Fibroblast of lung (primary cell): ENCODE measurements at places on chromosomes 12 and 14. TPM values are rescaled to one million over a fixed set of nuclear protein-coding genes. Genes with fewer than 3 reads are reported as not detected.

DNA sequence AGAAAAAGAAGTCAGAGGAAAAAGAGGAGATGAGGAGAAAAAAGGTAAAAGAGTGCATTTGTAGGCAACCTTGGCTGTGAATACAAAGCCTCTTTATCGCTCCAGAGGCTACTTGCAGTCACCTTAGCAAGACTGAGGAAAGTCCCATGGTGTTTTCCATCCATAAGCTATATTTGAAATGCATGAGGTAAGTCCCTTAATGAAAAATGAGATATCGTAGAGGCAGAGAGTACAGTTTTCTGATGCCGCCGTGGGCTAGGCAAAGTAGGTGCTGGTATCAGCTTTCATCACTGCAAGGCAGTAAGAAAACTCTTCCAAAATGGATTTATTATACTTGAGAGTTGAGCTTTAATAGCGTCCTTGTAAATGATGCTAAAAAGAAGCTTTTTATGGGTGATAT lies 186.8 kb downstream of the ASCL1 start:
- no peak overlapping the region for H3K4me3 ChIP-seq
- H3K27ac ChIP-seq: no peak overlapping the region
- no peaks in the 10 kb centered on the region for H3K36me3 ChIP-seq
- no peaks in the 10 kb centered on the region for H3K4me1 ChIP-seq
- H3K27me3 ChIP-seq: no peaks in the 10 kb centered on the region

Gene REP15
- polyA plus RNA-seq: 0.78 and 0.95 TPM in 2 replicates

- no peak for DNase-seq
- H3K27me3 ChIP-seq: peaks cover 6% of the 10 kb centered on the region
- H3K4me1 ChIP-seq: no peaks in the 10 kb centered on the region
- no peak overlapping the region for H3K4me3 ChIP-seq
Observed at GRCh38 chr14:92923744-92924103, 774 bp downstream of the CHGA start.

DNA sequence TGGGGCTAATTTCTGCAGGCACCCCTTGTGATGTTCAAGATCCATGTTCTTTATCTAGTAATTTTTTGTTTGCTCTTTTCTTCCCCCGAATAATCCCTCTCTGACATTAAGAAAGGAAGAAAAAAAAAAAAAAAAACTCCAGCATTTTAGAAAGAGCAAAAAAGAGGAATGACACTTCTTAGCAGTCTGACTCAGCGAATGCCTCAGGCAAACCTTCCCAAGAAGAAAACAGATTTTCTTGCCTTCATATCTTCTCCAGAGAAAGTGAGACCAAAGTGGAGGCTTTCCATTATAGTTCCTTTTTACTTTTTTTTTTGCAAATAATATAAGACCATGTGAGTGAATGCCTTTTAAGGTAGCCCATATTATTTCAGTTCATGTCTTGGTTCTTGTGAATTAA lies 479.0 kb upstream of the SYT1 start:
- no peaks in the 10 kb centered on the region for H3K36me3 ChIP-seq
- H3K27ac ChIP-seq: no peak overlapping the region
- no peak for DNase-seq
- no peak overlapping the region for H3K4me3 ChIP-seq

DNA sequence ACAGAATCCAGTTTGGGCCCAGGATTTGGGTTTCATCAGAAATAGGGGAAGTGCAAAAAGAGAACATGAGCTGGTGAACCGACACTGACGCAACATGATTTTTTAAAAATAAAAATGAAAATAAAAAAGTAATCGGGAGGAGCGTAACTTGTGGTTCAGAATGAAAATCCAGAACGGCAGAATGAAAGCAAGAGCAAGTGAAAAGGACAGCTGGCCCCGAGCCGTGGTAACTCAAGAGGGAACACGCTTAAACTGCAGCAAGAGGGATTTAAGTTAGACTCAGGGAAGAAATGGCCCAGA lies 1.6 kb downstream of the SLC6A12 start:
- H3K27ac ChIP-seq: no peak overlapping the region
- DNase-seq: no peak
- no peak overlapping the region for H3K4me3 ChIP-seq
- no peaks in the 10 kb centered on the region for H3K36me3 ChIP-seq
- no peaks in the 10 kb centered on the region for H3K4me1 ChIP-seq

Gene CBLN3
- 2.6 and 2.7 TPM in 2 replicates for polyA plus RNA-seq

DNA sequence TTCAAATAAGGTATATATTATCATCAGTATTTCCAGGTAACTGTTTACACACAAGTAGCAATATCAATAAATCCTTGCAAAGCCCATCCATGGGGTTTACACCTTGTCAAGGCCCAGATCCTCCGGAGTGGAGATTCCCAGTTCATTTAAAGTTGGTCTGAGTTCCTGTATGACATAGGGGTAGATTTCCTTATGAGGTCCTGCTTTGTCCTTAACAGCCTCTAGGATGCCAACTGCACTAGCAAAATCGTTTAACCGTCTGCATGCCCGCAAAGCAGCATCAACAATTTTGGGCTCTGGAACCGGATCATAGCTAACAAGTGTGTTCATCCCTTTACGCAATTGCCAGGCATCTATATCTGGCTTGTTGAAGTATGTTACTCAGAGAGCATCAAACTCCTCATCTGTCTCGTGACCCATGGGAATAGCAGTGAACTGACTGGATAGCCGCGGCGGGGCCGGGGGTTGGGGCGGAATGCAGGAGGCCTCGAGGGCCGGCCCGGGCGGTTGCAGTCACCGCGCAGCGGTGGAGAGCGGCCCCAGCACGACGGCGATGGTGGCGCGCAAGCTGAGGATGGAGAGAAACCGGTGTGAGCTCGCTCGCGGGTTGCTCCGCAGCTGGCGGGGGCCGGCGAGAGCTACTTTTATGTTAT lies 30.6 kb upstream of the FBXO34 start:
- no peaks in the 10 kb centered on the region for H3K36me3 ChIP-seq
- no peak overlapping the region for H3K27ac ChIP-seq
- peak; percentile 75 for DNase-seq
- no peaks in the 10 kb centered on the region for H3K4me1 ChIP-seq
- H3K27me3 ChIP-seq: no peaks in the 10 kb centered on the region
- no peak overlapping the region for H3K4me3 ChIP-seq

- H3K4me1 ChIP-seq: no peaks in the 10 kb centered on the region
- H3K27ac ChIP-seq: no peak overlapping the region
- H3K27me3 ChIP-seq: no peaks in the 10 kb centered on the region
- no peak for DNase-seq
- no peak overlapping the region for H3K4me3 ChIP-seq
Observed at GRCh38 chr14:56860441-56860840, 50.2 kb upstream of the OTX2 start.

- no peaks in the 10 kb centered on the region for H3K27me3 ChIP-seq
- no peak overlapping the region for H3K27ac ChIP-seq
- H3K4me1 ChIP-seq: no peaks in the 10 kb centered on the region
- no peak overlapping the region for H3K4me3 ChIP-seq
Observed at GRCh38 chr14:95303552-95303951, 16.2 kb downstream of the CLMN start.

GRCh38 chr12:114936148-114937079 lies 252.4 kb upstream of the TBX3 start:
- no peak overlapping the region for H3K4me3 ChIP-seq
- H3K4me1 ChIP-seq: peaks cover 11% of the 10 kb centered on the region
- DNase-seq: peak; percentile 83
- no peak overlapping the region for H3K27ac ChIP-seq
- H3K27me3 ChIP-seq: no peaks in the 10 kb centered on the region
- no peaks in the 10 kb centered on the region for H3K36me3 ChIP-seq

Gene VCPKMT
- 5.2 and 5.3 TPM in 2 replicates for polyA plus RNA-seq

DNA sequence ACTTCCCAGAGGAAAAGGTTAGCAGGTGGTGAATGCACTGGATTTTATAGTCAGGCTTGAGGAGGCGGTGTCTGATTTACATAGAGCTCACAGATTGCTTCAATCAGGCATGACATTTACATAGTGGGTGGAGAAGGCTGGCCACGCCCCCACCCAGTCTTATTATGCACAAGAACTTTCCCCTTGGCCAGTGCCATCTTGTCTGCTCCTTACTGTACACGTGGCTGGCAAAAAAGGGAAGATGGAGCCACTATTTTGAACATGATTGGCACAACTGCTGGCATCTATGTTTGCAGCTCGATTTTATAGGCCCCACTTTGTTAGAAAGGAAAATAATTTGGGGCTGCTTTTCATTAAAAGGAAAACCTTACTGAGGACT lies 10.9 kb upstream of the LGMN start:
- no peak for DNase-seq
- H3K4me3 ChIP-seq: no peak overlapping the region
- no peaks in the 10 kb centered on the region for H3K36me3 ChIP-seq
- peaks cover 5% of the 10 kb centered on the region for H3K27me3 ChIP-seq
- no peaks in the 10 kb centered on the region for H3K4me1 ChIP-seq

Gene KLRD1
- under 0.01 and 0.06 TPM in 2 replicates for polyA plus RNA-seq

GRCh38 chr12:132397152-132397933 lies 68.0 kb upstream of the GALNT9 start:
- H3K4me1 ChIP-seq: no peaks in the 10 kb centered on the region
- H3K36me3 ChIP-seq: no peaks in the 10 kb centered on the region
- H3K27me3 ChIP-seq: no peaks in the 10 kb centered on the region
- H3K27ac ChIP-seq: no peak overlapping the region
- DNase-seq: no peak

DNA sequence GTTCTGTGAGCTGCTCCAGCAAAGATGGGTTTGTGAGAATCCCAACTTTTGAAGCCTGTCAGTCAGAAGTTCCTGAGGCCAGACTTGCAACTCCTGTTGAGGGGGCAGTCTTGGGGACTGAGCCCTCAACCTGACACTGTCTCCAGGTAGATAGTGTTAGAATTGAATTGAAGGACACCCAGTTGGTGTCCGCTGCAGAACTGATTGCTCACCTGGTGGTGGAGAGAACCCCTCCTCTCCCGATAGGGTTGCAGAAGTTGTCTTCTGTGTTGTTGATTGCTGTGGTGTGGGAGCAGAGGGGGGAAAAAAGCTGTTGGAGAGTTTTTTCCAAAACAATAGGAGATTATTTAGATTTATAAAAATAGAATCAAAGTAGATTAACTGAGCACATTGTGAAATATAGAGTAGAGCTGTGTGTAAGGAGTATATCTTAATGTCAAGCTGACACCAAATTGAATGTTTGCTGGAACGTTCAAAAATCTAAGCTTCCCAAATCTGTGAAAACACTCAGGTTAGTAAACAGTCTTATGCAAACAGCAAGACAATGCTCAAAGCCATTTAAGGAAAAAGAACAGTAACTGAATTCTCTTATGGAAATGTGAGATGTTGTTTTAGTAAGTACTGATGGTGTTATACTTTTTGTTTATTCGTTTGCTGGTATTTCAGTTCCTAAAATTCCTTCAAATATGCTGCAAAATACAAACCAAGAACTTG lies 18.6 kb downstream of the HIF1A start:
- H3K4me3 ChIP-seq: no peak overlapping the region
- no peak for DNase-seq
- peaks cover 2% of the 10 kb centered on the region for H3K4me1 ChIP-seq
- H3K27me3 ChIP-seq: no peaks in the 10 kb centered on the region
- H3K36me3 ChIP-seq: no peaks in the 10 kb centered on the region
- H3K27ac ChIP-seq: no peak overlapping the region

Gene CMTM5
- polyA plus RNA-seq: 0.08 TPM in 1 of 2 replicates, not detected in the other

Gene SLC7A8
- polyA plus RNA-seq: 1.4 and 12.6 TPM in 2 replicates

DNA sequence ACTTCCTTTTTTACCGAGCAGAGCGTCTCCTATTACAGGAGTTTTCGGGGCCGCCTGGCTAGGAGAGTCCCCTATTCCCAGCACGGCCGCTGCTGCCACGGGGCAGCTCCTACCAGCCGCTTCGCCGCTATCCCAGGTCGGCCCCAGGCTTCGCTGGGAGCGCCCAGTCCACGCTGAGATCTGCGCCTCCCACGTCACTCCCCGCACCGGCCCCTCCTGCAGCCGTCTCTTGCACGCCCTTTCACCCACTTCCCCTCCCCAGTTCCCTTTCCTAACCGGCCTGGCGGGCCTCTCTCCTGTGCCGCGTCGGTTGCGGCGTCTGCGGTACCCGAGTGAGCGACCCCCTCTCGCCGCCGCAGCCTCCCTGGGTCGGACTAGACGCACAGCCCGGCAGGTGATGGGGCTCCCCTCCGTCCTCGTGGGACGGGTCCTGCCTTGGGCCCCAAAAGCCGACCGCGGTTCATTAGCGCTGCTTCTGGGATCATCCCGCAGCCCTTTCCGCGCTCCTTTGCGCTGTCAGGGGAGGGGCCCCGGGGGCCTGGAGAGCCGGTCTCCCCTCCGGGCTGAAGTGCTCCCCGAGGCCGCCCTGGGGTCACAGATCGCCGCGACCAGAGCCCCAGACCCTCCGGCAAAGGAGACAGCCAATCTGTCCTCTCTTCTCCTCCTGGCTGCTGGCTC lies 1318.4 kb downstream of the TMEM121 start:
- no peak overlapping the region for H3K27ac ChIP-seq
- H3K4me3 ChIP-seq: no peak overlapping the region
- no peaks in the 10 kb centered on the region for H3K4me1 ChIP-seq
- H3K27me3 ChIP-seq: no peaks in the 10 kb centered on the region
- no peaks in the 10 kb centered on the region for H3K36me3 ChIP-seq

DNA sequence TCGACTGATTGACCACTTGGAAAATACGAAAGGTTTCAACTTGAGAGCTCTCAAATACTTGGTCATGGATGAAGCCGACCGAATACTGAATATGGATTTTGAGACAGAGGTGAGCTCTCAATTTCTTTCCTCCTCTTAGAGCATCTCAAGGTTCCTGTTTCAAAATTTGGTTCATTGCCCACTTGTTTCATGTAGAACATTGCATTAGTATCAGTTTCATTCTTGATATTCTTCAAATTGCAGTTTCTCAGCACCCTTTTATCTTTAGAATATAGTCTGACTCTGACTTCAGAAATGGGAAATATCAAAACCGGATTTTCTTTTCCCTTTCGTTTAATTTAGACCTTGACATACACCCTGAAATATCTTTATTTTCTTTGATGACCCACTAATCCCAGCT lies 8.8 kb downstream of the DDX47 start:
- DNase-seq: no peak
- no peaks in the 10 kb centered on the region for H3K27me3 ChIP-seq

- no peak for DNase-seq
- H3K36me3 ChIP-seq: peaks cover 4% of the 10 kb centered on the region
- no peak overlapping the region for H3K27ac ChIP-seq
- H3K27me3 ChIP-seq: no peaks in the 10 kb centered on the region
- H3K4me1 ChIP-seq: peaks cover 10% of the 10 kb centered on the region
- no peak overlapping the region for H3K4me3 ChIP-seq
Observed at GRCh38 chr12:27535318-27535717, 11.3 kb downstream of the PPFIBP1 start.

- H3K27me3 ChIP-seq: no peaks in the 10 kb centered on the region
- H3K4me1 ChIP-seq: no peaks in the 10 kb centered on the region
- no peak overlapping the region for H3K4me3 ChIP-seq
- DNase-seq: no peak
Observed at GRCh38 chr12:113846883-113847755, 119.0 kb downstream of the RBM19 start.

Gene NRXN3
- polyA plus RNA-seq: 2.1 and 34.6 TPM in 2 replicates

Gene TIMM9
- 36.2 and 38.3 TPM in 2 replicates for polyA plus RNA-seq

Gene TTC6
- not detected in 2 replicates for polyA plus RNA-seq

GRCh38 chr12:28961948-28962384 lies 187.1 kb upstream of the FAR2 start:
- H3K36me3 ChIP-seq: no peaks in the 10 kb centered on the region
- H3K4me3 ChIP-seq: no peak overlapping the region
- no peak overlapping the region for H3K27ac ChIP-seq
- no peaks in the 10 kb centered on the region for H3K27me3 ChIP-seq
- H3K4me1 ChIP-seq: no peaks in the 10 kb centered on the region
- peak; percentile 51 for DNase-seq

Gene SRRM4
- not detected in 2 replicates for polyA plus RNA-seq

- no peak overlapping the region for H3K4me3 ChIP-seq
- H3K4me1 ChIP-seq: no peaks in the 10 kb centered on the region
- H3K27me3 ChIP-seq: no peaks in the 10 kb centered on the region
- DNase-seq: no peak
- no peaks in the 10 kb centered on the region for H3K36me3 ChIP-seq
Observed at GRCh38 chr12:131640525-131640924, 70.4 kb upstream of the SFSWAP start.
